Retina (tissue), 1 donor: ENCODE measurements at places on chromosomes 11 and 22.

GRCh38 chr22:39410264-39410663 lies 10.7 kb downstream of the TAB1 start:
- no peak for DNase-seq

DNA sequence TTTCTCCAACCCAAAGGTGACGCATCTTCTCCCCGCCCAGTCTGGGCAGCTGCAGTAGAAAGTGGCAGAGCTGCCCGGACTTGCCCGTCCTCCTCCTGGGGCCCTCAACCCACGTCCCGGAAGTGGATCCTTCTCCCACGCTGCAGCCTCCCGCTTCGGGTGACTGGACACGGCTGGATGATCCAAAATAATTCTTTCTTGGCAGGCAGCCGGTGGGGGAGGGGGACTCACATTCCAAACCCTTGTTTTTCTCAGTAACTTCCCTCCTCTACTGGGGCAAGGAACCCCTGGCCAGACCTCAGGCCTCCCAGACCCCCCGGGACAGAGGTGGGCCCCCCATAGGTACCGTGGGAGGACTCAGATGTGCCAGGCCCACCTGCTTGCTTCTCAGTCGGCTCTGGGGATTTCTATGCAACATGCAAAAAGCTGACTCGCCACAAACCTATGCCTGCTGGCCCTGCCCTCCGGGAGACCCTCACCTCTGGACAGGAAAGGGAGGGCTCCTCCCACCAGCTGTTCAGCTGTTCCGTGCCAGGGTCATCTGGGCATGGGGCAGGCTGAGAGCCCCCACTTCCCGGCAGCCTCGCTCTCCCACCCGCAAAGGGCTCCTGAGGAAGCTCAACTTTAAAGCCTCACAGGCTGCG lies 1.4 kb downstream of the PLXNB2 start:
- peak; percentile 67 for DNase-seq

- DNase-seq, result no peak
Measured at GRCh38 chr11:118148856-118149255, 3.8 kb downstream of the SCN4B start.

DNA sequence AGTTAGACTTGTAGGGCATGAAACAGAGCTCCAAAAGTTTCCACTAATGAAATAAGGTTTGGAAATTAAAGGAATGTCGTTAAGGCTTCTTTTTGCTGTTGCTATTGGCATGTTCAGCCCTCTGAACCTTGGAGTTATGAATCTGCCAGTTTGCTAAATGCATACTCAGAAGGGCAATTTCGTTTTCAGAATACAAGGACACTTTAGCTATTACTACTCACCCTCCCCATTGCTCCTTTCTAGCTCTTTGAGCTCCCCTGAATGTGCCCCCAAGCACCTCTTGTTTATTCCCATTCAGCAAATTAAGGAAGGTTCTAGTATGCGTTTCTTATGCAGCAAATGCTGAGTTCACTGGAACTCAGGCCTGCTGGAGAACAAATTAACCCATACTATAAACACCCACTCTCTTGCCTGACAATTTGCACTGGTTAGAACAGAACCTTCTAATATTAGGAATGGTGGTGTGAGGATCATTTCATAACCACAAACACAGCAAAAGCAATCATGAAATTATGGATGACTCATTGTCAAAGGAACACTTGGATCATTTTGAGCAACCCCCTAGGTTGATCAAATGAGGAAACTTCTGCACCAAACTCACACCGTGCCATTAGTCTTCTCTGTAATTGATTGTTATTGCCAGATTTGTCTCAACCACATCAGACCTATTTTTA lies 26.2 kb upstream of the LIN7C start:
- no peak for DNase-seq

GRCh38 chr22:19509923-19510322 lies 14.3 kb downstream of the CLDN5 start:
- no peak for DNase-seq

DNA sequence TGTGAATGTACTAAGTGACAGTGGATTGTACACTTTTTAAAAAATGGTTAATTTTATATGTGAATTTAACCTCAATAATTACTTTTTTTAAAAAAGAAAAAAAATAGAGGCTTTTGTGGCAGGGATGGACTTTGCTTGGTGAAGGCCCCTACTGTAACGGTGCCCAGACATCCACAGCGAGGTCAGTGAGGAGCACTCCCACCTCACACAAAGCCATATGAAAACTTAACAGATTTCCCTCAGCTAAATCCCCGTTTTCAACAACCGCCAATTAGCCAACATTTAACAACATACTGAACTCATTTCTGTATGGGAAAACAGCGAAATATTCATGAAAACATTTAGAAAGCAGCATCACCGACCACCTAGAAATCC lies 642 bp upstream of the C11orf58 start:
- no peak for DNase-seq

DNA sequence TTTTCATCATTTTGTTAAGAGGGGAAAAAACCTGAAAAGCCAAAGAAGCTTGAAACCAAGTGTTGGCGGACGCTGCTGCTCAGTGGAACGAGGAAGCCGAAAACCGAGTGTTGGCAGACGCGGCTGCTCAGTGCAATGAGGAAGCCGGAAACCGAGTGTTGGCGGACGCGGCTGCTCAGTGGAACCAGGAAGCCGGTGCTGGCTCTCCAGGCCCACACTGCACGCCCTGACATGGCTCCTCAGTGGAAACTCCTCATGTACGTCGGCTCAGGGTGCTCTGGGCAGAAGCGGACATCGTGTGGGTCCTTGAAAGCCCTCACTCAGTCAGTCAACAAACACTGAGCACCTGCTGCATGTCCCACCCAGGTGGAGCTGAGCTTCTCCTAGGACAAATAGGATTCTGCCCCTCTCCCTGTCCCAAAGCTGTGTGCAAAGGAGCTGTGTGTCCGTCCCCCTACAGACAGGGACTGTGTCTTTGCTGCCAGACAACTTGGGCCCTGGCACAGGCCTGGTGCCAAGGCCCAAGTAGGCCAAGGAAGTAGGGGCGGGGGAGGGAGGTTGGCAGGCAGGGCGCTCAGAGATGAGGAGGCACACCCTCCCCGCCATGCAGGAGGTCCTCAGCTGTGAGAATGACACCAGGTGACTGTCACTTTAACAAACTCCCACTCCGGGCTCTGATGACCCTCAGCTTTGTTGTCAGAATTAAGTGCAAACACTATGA lies 37.3 kb downstream of the PHF21B start:
- DNase-seq, result no peak

DNA sequence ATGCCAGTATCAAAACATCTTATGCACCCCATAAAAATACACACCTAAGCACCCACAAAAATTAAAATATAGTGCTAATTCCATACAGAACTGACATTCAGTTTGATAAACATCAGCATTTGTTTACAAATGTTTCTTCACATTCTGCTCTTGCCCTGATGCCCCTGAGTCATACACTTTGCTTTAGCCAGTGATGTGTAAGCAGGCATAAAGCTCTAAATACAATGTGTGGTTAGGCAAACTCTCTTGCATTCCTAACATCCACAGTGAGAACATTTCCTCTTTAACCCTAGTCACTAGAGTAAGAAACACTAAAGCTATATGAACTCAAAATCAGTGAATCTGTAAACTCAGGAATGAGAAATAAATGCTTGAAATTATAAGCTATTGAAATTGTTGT lies 1060.7 kb downstream of the FAM181B start:
- DNase-seq, result no peak

GRCh38 chr11:118406599-118407166 lies 5.3 kb downstream of the ATP5MG start:
- DNase-seq, result peak; percentile 7

DNA sequence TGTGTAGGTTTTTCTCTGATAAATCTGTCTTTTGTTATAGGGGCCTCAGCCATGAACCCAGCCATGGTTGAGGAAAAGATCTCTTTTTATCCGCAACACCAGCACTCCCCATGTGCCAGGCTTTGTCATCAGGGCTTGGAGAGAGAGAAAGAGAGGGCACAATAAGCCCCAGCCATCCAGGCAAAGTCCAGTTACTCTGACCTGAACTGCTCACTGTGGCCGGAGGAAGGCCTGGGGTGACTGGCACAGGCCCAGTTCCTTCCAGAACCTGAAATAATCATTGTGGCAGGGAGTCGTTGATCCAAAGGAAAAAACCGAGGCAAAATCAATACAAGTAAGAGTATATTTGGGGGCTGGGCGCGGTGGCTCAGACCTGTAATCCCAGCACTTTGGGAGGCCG lies 3.9 kb upstream of the ARHGAP8 start:
- DNase-seq, result no peak

DNA sequence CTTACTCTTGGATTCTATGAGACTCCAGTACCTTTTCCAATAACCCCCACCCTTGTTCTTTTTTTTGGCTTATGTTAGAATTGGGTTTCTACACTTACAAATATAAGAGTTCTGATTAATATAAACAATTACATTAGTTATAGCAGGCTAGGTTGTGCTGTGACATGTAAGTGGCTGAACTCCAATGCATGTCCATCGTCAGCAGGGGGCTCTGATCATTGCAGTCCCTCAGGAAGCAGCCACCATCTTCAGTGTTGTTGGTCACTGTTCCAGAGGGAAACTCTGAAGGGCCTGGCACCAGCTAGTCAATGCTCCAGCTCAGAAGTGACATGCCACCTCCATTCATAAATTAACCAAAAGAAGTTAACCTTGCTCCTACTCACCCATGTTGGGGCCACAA lies 5.6 kb downstream of the LIPT2 start:
- DNase-seq, result no peak

GRCh38 chr11:75031224-75031753 lies 42.6 kb downstream of the NEU3 start:
- no peak for DNase-seq

DNA sequence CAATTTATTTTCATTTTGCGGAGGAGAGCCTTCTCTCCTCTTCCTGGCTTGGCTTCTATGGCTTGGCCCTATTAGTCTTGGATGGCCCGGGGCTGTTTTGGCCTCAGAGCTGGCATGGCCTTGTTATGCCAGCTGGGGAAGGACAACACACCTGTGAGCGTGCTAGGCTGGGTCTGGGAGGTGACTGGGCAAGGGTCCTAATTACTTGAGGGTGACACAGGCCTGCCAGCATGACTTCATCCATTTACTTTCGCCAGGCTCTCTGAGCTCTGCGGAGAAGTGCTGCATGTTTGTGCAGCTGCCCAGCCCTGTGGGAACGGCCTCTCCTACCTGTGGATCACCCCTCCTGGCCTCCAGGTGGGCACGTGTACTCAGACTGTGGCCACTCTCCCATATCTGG lies 153.6 kb downstream of the SNX19 start:
- DNase-seq, result no peak

- DNase-seq, result peak; percentile 40
Measured at GRCh38 chr22:40674274-40674673, 5.0 kb upstream of the MCHR1 start.

GRCh38 chr11:134544095-134544815 lies 132.2 kb upstream of the B3GAT1 start:
- no peak for DNase-seq

DNA sequence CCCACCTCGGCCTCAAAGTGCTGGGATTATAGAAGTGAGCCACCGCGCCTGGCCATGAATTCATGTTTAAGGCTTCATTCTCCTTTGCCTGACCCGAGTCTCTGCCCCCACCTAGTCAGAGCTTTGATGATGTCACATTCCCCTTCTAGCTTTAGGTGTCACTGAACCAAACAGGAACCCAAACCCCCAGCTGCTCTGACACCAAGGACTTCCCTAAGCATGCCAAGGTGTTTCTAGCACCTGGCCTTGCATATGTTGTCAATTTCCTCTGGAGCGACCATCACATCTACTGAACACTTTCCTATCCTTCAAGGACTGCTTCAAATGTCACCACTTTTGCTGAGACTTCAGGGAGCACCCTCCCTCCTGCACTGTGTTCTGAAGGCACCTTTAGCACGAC lies 2.3 kb downstream of the F2 start:
- no peak for DNase-seq

- DNase-seq, result no peak
Measured at GRCh38 chr11:80320765-80321164, 879.9 kb upstream of the TENM4 start.

DNA sequence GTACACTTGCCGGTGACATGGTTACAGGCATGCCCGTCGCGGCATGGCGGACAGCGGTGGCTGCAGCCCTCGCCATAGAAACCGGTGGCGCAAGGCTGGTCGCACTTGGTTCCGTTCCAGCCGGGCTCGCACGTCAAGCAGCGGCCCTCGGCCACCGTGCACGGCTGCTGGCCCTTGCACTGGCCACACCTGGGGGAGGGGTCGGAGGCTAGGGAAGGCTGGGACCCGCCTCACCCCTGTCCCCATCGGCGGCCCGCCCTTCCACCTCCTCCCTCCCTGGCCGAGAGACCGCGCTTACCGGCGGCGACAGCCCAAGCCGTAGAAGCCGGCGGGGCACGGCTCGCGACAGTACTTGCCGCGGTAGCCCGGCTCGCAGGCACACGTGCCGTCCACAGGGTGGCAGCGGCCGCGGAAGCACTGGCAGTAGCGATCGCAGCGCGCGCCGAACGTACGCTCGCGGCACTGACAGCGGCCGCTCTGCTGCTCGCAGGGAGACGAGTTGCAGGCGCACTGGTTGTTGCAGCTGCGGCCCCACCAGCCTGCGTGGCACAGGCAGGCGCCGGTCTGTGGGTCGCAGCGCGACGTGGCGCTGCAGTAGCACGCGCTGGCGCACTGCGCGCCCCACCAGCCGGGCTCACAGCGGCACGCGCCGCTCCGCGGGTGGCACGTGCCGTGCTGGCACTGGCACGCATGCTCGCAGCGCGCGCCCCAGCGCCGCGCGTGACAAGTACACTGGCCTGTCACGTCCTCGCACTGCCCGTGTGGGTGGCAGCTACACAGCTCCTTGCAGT lies 6.7 kb downstream of the SCARF2 start:
- peak; percentile 84 for DNase-seq

GRCh38 chr11:61969391-61969758 lies 1.9 kb upstream of the FTH1 start:
- DNase-seq, result no peak

- DNase-seq, result no peak
Measured at GRCh38 chr11:76355172-76355571, 25.8 kb downstream of the THAP12 start.

GRCh38 chr22:36068776-36069344 lies 40.2 kb upstream of the RBFOX2 start:
- no peak for DNase-seq

- DNase-seq, result no peak
Measured at GRCh38 chr11:32939866-32940265, 47.3 kb downstream of the QSER1 start.

- no peak for DNase-seq
Measured at GRCh38 chr22:44369293-44369661, 56.5 kb upstream of the SHISAL1 start.

GRCh38 chr11:68038718-68039525 lies at the start of gene TCIRG1:
Gene TCIRG1, plus strand, starts transcription at chr11:68039025. Its CDS starts 2,247 bp downstream, at chr11:68041272.
- DNase-seq, result peak; percentile 64

GRCh38 chr22:44497218-44497904 lies 672 bp downstream of the RTL6 start:
- peak; percentile 72 for DNase-seq
